ENCODE measurements at places on chromosomes 4 and X.

DNA sequence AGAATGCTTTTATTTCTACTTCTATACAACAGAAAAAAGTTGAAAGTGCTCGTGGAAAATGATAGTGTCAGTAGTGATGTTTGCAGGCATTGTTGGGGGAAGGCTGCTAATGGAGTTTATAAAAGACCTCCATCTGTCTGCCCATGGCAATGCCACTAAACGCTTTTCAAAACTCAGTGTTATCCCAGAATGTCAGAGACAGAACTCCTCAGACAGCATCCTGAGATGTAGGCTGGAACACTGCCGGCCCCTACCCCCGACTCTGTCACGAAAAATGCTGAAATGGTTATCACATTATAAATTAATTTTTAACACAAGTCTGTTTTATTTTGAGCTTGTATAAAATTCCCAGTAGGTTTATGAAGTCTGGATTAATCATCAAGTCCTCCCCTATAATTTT lies 128.9 kb downstream of the HS3ST1 start:
- no peak for DNase-seq

- no peak for DNase-seq
Measured at GRCh38 chr4:95129031-95129430, 371.3 kb downstream of the BMPR1B start.

- DNase-seq = no peak
Measured at GRCh38 chr4:127829014-127829413, 46.9 kb downstream of the HSPA4L start.

DNA sequence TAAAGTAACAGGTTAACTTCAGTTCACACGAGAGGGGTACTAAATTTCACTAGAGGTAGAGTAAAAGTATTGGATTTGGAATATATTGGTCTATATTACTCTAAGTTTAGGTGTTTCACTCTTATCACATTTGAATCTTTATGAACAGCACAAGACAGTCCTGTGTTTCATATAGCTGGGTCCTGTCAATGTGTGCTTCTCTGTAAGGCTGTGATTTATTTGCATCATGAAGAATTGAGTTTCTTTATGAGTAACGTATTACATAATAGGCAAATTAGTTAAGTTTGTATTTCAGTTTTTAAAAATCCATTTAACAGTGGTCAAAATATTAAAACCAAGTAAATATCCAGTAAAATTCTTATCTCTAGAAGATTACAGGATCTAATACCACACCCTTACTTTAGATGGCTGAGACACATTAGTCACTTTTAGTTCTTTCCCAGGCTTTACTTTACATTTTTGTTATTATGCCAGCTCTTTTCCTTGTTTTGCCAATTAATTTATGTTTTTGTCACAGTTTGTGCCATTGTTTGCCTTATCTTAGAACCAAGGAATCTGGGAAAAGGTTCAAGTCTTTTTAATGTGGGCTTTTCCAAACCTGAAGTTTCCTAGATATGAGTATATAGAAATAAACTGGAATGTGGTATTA lies 32.1 kb downstream of the NUDT6 start:
- DNase-seq = no peak

- DNase-seq = no peak
Measured at GRCh38 chr4:25533256-25533655, 122.4 kb upstream of the SLC34A2 start.

- no peak for DNase-seq
Measured at GRCh38 chr4:47466056-47466785, 2.7 kb upstream of the COMMD8 start.

DNA sequence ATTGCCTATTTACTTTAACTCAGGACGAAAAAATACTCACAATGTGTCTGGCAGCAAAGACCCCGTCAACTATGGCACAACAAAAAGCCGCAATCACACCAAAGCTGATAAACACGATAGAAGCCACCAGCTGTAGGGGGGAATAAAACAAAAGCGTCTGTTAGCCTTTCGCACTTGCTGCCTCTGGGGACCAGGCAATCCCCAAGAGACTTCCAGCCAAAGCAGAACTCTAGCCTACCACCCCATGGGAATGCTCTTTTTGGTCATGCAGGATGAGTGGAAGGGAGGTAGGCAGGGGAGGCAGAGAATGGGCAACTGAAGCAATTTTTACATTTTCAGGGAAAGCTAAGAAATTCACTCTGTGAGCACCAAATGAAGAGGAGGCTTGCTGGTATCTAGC lies 20.1 kb downstream of the TMEM255A start:
- DNase-seq = no peak

DNA sequence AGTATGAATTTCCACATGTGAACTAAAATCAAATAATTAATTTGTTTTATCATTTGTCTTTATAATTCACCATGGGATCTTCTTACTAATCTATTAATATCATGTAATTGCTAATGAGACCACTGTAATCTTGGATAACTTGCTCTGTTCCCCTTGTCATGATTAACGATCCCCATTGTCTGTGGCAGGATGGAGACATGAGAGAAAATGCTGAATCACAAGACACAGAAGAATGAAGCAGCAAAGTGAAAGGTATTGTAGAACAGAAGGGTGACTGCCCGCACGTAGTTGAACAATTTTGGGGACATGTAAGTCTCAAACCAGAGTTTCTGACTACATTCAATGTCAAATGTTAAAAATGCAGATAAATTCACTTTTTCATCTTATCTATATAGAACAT lies 135.2 kb downstream of the EPHA5 start:
- no peak for DNase-seq
